Fibroblast of skin of left biceps (primary cell): ENCODE measurements at places on chromosomes 5 and 9.
A peak's percentile ranks its signal among the peaks of the same experiment; 100 is the strongest.

GRCh38 chr5:62268234-62268633 is 37.8 kb upstream of the KIF2A start:
- DNase-seq, result no peak

DNA sequence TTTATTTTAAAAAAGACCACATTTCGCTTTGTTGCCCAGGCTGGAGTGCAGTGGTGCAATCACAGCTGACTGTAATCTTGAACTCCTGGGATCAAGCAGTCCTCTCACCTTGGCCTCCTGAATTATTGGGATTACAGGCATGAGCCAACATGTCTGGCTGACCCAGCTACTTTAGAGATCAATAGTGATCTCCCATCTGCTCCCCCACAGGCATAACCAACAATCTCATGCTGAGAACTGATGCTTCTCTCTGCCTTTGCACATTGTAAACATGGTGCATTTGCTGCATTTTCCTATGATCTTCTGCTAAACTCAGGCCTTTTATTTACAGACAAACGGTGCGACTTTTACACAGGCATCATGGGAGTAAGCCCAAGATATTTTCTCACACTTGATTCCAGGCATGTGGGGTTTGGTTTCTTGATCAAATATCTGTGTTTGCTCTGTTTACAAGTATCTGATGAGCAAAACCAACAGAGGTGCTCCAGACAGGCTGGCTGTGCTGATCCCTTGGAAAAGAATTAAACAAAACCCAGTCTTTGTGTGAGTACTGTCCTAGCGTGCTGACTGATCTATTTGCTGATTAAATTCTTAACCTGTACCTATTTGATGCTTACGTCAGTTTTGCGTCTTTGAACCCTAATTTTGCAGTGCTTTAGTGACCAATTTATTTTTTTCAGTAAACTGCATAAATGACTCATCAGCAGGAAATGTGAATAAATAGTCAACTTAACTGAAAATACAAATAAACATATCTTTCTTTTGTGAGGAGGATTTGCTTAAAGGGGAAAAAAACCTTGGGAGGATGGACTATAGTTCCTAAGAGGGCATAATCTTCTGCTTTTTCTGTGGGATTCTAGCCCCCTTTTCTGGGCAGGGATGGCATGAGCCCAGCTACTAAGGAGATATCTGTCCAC is 191.7 kb upstream of the NR3C1 start:
- DNase-seq, result no peak

DNA sequence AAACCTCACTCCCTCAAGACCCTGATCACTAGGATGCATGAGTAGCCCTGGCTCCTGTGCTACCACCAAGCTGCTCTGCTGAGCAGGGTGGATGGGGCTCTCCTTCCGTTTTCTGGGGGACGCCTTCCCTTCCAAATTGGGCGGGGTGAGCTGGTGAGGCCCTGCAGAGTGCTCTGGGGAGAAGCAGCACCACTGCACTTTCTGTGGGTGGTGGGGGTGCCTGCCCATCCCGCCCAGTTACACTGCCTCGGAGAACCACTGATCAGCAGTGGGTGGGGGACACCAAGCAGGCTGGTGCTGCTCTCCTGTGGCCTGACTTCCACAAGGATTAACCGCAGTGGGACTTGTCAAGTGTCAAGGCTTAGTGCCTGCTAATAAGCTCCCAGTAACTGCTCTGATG is 19.0 kb downstream of the GFPT2 start:
- DNase-seq, result no peak

DNA sequence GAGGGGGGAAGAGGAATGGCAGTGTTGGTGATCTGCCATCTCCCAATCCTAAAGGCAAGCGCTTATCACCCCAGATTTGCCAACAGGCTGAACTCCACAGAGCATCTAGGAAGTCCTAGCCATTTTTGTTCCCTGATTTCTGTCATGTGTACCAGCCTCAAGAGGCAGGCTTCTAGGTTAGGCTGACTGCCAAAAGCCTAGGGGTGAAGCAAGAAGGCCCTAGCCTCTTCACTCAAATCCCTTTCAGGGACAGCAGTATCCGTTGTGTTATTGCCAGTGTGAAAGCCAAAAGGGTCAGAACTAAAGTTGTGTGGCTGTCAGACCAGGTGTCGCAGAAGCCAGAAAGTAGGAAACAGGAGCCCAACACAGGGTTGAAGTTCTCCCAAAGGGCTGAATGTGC is 14.7 kb downstream of the IGIP start:
- DNase-seq, result no peak

DNA sequence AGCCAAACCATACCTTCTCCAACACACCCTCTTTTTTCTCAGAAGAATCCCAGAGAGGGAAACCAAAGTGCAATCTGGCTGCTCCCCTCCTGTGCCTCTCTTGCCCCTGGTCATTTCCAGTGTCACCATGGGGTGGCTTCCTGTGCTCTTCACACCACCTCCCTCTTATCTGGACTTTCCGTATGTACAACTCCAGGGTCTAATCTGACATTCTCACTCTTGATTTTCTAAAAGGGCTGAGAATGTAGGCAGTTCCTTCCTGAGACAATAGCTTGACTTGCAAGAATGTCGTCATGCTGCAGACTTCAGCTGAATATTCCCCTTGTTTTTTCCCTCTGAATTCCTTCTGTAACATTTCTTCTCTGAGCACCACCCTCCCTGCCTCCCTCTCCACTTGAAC is 110.2 kb downstream of the FBXL7 start:
- no peak for DNase-seq

- DNase-seq, result no peak
These were observed 152.8 kb downstream of the OLFM1 start for GRCh38 chr9:135240222-135240621.

- no peak for DNase-seq
These were observed 55.7 kb upstream of the FANCC start for GRCh38 chr9:95373069-95373681.

DNA sequence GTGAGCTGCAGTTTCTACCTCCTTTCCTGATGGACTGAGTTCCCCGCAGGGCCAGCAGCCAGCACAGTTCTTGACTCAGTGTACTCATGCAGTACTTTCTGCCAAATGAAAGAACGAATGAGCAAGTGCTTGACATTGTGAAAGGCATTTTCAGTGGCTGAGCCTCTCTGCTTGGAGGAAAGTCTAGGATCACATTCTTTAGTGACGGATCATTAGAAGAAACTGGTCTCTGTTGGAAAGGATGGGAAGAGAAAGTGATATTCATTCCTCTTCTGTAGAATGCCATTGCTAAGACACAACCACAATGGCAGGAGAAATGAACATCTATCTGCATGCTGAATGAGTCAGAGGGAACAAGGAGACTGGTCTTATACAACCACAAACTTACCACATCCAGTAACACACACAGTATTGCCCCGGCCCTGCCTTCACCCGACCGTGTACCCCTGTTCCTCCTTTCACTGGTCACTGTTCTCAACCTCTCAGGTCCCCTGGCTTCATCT is 206.9 kb downstream of the CRB2 start:
- DNase-seq, result peak; percentile 88

- no peak for DNase-seq
These were observed 630.9 kb downstream of the IRX1 start for GRCh38 chr5:4226565-4226964.

GRCh38 chr9:10055886-10056395 is 556.9 kb downstream of the PTPRD start:
- no peak for DNase-seq

DNA sequence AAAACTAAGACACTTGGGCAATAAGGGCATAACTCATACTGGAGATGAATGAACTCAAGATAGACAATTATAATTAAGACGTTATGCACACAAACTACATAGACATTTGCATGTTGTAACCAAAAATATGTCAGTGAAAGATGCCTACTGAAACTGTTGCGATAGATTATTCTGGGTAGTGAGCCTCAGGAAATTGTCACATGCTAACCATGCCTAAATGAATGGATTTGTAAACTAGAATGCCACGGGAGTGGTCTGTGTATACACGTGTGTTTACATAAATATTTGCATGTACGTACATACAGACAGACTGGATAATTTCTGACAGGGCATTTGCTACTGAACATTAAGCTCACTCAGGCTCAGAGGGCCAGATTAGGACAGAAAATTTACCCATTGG is 1.2 kb downstream of the NIPSNAP3B start:
- no peak for DNase-seq

DNA sequence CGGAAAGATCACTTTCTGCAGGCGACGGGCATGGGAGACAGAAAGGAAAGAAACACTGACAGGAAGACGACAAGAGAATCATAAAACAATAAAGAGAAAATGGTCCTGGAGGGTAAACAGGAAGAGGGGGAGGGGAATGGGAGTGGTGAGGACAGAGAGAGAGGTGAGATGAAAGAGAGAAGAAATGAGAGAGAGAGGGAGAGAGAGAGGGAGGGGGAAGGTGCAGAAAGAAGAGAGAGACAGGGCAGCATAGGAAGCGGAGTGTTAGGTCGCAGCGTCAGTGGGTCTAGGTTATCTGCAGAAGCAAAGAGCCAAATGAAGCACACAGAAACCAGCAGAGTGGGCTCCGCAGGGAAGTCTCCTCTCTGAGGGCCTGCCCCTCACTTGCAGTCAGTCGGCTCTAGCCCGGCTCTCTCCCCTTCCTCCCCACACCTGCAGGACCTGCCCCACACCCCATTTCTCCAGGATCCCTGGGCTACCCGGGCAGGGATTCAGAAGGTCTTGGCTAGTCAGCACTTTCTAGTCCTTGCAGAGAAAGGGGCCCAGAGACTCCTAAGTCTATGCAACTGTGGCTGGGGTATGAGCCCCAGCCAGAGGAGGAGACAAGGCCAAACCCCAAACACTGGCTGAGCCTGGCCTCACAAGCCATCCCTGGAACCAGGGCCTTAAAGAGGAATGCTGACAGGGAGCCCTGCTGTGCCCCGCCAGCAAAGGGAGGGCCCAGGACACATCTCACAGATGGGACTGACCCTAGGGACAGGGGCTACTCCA is 29.7 kb upstream of the MEIKIN start:
- no peak for DNase-seq

GRCh38 chr9:25678147-25678666 is at the start of gene TUSC1:
TSS of gene TUSC1 (minus strand) at chr9:25678444. CDS start at chr9:25678312, 132 bp downstream.
- no peak for DNase-seq
